Gastroesophageal sphincter (tissue), 4 donors: ENCODE measurements at places on chromosomes 12 and 14. TPM values are rescaled to one million over a fixed set of nuclear protein-coding genes. Genes with fewer than 3 reads are reported as not detected.

Gene OASL
- total RNA-seq, result 0.35 TPM

Gene NOS1
- total RNA-seq, result 1.8 TPM

Gene OGFOD2
- 9.1 TPM for total RNA-seq

GRCh38 chr12:72089678-72090077 is 151.0 kb downstream of the TPH2 start:
- no peak for ATAC-seq

DNA sequence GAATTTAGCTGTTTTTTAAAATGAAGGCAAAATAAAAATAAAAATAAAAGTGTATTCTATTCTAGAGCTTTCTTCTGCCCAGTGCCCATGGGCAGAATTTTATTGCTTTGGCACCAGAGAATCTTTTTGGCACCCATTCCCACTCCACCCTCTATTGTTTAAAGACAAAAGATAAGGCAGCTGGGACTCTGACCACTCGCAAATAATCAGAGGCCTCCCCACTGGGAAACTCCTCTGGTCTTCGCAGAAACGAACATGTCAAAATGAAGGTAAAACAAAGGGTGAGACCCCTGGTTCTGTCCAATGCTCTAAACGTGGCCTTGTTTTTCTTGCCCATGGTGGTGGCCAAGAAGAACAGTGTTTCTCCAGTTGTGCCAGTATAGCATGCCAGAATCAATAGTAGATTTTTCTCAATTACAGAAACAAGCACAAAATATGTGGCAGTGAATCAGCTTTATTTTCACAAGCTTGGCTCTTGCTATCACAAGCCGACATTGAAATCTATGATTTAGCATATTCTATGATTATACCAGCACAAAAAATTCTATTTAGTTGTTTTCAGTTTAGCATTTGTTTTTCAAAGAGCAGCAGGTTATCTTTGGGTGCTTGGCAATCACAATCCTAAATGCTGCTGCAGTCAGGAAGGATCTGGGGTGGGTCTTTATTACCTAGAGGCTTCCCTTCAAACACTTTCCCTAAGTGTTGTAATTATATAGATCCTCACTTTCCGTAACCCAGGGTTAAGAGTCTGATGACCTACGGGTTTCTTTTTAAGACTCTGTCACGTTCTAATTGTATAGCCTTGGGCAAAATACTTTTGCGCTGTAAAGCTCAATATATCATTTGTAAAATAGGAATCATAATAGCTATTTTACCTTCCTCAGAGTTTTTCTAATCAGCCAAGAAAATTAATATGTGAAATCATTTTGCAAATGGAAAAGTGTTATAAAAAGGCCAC is 50.5 kb downstream of the KITLG start:
- no peak for ATAC-seq

GRCh38 chr12:80262346-80262745 is 163.0 kb downstream of the OTOGL start:
- ATAC-seq, result no peak

GRCh38 chr12:79375050-79375449 is 315.7 kb downstream of the PAWR start:
- ATAC-seq, result no peak

DNA sequence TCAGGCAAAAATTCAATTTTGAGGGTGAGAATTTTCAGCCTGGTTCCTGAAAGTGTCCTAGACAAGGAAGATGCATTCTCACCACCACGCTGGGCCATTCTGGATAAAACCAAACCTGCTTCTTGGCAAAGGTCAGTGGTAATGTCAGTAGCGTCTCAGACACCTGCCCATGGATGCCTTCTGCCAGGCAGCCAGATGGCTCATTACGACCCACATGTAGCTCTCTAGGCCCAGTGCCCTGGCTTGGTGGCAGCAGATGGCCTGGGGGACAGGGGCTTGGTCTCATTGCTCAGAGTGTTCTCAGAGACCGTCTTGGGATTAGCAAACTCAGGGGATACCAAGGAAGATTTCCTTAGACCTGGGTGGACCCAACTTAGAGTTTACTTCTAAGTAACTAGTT is 105.1 kb downstream of the ARF6 start:
- no peak for ATAC-seq

DNA sequence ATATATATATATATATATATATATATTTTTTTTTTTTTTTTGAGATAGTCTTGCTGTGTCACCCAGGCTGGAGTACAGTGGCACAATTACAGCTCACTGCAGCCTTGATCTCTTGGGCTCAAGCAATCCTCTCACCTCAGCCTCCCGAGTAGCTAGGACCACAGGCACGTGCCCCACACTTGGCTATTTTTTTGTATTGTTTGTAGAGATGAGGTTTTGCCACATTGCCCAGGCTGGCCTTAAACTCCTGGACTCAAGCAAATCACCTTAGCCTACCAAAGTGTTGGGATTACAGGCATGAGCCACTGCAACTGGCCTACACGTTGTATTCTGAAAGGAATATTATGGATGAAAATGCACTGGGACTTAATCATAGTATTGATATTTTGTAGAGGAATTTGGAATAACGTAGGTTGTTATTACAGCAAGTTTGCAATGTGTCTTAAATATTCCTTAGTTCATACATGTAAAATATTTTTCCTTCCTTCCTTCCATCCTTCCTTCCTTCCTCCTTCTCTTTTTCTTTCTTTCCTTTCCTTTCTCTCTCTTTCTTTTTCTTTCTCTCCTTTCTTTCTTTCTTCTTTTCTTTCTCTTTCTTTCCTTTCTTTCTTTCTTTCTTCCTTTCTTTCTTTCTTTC is 862 bp downstream of the KLRB1 start:
- ATAC-seq, result no peak

DNA sequence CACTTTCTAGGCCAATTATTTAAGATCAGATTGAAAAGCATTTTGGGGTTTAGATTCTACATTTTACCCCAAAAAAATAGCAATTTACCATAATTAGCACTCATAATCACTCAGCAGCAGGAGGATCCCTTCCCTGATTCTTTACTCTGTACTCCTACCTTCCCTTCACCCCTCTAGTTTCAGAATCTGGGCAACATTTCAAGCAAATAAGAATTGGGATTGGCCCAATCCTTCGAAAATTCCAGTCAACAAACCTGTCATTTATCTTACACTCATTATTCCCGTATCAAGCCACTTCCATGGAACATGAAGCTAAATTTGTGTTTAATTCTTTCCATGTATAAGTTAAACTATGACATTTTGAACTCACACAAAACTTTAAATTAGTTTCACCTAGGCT is 349.1 kb upstream of the USP15 start:
- no peak for ATAC-seq

DNA sequence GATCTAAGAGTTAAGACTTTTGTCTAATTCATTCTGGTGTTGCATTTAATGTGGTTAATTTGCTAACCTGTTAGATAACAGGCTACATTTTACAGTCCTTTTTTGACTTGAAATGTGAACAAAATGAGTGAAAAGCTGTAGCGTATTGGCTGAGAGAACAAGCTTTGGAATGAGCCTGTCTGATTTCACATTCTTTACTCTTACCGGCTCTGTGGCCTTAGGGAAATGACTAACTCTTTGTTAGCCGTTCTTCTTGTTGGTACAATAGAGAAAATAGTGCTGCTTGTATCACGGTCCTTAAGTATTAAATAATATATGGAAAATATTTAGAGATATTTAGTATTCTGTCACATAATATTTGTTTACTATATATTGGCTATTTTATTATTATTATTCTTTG is 1.9 kb downstream of the MNAT1 start:
- ATAC-seq, result no peak
